ENCODE measurements at places on chromosomes 2 and 18. TPM values are rescaled to one million over a fixed set of nuclear protein-coding genes. Genes with fewer than 3 reads are reported as not detected.

ALK gene
- 0.12 TPM for total RNA-seq

TRIM43 gene
- total RNA-seq: not detected

IL1F10 gene
- total RNA-seq: not detected

FSHR gene
- total RNA-seq: not detected

AKAIN1 gene
- total RNA-seq: not detected

TIMM21 gene
- total RNA-seq: 54.4 TPM

COLEC11 gene
- total RNA-seq: not detected

DNA sequence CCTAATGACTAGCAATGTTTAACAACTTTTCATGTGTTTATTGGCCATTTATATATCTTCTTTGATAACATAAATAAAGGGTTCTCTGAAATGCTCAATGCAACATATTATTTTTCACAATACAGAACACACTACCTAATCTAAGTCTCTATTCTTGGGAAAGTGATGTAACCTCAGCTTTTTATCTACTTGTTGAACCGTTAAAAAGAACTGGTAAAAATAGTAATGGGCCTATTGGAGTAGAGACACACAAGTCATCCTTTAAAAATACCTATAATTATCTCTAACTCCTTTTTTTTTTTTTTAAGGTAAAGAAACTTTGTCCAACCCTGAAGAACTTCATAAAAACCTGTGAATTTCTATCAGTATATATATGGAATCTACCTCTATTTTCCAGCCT lies 1067.7 kb upstream of the CELF4 start:
- DNase-seq: no peak

DNA sequence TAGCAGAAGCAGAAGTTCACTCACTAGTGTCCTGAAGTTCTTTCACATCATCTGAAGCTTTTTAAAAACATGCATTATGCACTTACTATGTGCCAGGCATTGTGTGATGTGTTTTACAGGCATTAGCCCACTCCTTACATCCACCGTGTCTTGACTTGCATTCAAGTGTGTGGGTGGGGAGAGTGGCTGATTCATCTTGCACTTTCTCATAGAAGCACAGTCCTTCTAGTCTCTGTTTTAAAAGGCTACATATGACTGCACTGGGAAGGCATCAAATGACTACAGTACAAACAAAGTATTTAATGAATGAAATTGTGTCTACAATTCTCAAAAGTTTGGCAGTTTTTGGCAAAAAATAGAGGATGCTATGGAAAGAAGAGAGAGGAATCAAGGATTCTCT lies 21.6 kb upstream of the DSC3 start:
- no peak for DNase-seq

Data from RPMI7951 (cell line).